Activated CD4-positive, alpha-beta T cell treated with anti-CD3 and anti-CD28 coated beads, Interleukin-2, amount 50 U/mL, for 16 hours (primary cell): ENCODE measurements at places on chromosomes 2 and 18.
A peak's percentile ranks its signal among the peaks of the same experiment; 100 is the strongest.

- DNase-seq = no peak
These were observed 186.4 kb upstream of the ZC3H15 start for GRCh38 chr2:186299610-186300009.

DNA sequence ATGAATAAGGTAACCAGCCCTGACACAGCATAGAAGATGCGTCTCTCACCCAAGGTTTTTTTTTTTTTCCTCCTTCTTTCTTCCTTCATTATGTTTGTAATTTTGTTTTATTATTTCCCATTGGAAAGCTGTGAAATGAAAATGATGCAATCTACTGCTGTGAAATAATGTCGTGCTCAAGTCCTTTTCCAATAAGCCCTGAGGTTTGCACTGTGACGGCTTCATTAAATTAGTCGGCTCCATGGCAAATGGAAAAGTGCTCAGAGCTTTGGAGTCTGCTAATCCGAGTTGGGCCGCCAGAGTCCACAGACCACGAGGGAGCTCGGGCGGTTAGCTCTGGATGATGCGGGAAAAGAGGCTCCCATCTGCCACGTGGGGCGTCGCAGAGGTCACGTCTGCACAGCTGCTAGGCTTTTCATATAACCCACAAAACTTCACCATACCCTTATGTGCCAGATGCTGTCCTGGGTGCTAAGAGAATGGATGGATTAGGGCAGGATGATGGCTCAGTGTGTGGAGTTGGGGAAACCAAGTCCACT, 92.3 kb upstream of the CAPN13 start:
- no peak for DNase-seq

GRCh38 chr2:173550143-173550542, 195.5 kb downstream of the CDCA7 start:
- no peak for DNase-seq

DNA sequence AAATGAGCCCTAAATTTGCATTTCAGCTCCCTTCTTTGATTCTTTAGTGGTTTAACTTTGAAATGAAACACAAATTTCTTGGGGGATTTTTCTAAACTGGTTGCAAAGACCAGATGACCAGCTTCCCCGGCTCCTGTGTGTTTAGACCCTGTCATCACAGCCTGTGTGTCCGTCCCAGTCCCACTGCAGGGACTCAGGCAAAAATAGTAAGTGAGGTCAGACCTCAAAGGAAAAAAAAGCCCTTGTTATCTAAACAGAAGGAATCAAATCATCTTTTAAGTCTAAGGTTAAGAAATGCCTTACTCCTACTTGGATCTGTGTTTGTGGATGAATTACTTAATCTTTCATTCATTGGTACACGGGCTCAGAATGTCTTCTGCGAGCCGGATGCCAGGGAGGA, 423.7 kb downstream of the LPIN1 start:
- no peak for DNase-seq

- no peak for DNase-seq
These were observed 267.0 kb downstream of the STK39 start for GRCh38 chr2:167980439-167980838.

GRCh38 chr2:157898591-157898996, 22.5 kb upstream of the ACVR1 start:
- DNase-seq = peak; percentile 82

DNA sequence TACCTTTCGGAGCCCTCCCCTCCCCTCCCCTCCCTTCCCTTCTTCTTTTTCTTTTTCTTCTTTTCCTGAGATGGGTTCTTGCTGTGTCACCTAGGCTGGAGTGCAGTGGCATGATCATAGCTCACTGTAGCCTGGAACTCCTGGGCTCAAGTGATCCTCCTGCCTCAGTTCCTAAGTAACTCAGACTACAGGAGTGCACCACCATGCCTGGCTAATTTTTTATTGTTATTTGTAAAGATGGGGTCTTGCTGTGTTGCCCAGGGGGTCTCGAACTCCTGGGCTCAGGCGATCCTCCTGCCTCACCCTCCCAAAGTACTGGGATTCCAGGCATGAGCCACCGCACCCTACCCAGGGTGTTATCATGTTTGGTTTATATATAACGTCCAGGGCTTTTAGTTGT, 66.7 kb downstream of the ASB1 start:
- DNase-seq = no peak

- DNase-seq = no peak
These were observed 140.0 kb downstream of the MEIS1 start for GRCh38 chr2:66574701-66575624.

DNA sequence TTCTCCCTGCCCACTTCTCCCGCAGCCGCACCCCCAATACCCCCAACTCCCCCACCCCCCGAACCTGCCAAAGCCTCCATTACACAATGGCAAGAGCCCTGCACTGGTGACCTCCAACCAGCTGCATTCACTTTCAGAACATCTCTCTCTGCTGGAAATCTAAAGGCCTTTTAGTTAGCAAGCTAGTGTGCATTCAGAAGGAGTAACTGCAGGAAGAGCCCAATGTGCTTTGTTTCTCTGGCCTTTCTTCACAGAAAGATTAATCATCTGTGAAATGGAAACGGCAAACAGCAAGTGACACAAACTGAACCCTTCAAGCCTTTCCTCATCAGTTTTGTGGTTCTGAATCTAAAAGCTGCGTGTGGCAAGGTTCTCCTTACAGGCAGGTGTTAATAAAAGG, 124.2 kb downstream of the OLA1 start:
- peak; percentile 29 for DNase-seq

GRCh38 chr2:3536682-3537632, 17.6 kb upstream of the ADI1 start:
- DNase-seq = no peak

- no peak for DNase-seq
These were observed 32.6 kb upstream of the GPR39 start for GRCh38 chr2:132383956-132384355.

GRCh38 chr2:34045101-34045655, 446.1 kb upstream of the FAM98A start:
- no peak for DNase-seq

GRCh38 chr2:10202131-10202665, 79.7 kb downstream of the RRM2 start:
- DNase-seq = no peak

DNA sequence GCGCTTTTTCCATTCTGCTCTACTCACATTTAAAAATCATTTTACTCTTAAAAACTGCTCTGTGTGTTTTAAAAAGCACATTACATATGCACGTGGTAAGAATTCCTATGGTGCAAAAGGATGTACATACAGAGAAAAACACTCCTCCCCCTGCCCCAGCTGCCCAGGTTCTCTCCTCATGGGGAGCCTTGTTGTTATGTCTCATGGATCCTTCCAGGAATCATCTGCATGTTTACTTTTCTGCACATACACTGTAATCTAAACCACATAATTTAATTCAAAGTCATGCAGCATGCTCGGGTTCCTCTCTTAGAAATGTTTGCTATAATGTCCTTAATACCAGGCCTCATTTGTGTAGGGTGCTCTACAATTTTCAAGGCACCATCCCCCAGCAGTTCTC, 243.3 kb downstream of the LOXHD1 start:
- DNase-seq = no peak

- DNase-seq = no peak
These were observed 1.3 kb downstream of the HOXD10 start for GRCh38 chr2:176117823-176118371.

DNA sequence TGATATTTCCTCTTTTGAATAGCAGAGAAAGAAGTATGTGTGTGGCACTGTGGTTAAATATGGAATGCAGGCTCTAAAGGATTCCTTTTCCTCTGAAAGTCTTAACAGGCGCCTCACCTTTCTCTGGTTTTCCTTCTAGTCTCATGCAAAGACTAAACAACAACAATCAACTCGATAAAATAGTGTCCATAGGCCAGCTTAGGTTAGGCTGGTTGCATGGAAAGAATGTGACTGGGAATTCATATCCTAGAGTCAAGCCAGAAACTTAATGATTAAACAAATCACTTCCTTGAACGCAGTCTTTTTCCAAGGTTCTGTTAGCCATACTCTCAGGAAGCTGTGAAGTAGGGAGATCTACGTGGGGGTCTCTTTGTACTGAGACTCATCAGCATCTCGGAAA, 800.8 kb upstream of the ID2 start:
- no peak for DNase-seq

DNA sequence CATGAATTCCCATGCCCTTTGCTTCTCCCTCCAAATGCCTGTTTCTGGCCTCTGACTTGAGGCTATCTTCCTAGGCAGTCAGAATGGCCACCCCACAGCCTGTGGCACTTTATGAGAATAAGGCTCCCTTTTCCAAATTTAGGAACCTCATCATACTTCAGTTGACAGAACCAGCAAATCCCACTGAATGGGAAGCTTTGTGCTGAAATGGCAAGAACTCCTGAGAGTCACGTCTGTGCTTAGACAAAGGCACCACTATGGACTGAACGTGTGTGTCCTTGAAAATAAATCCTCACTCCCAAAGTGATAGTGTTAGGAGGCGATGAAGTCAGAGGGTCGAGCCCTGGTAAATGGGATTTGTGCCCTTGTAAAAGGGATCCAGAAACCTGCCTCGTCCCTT, 559.9 kb upstream of the SOX11 start:
- no peak for DNase-seq

DNA sequence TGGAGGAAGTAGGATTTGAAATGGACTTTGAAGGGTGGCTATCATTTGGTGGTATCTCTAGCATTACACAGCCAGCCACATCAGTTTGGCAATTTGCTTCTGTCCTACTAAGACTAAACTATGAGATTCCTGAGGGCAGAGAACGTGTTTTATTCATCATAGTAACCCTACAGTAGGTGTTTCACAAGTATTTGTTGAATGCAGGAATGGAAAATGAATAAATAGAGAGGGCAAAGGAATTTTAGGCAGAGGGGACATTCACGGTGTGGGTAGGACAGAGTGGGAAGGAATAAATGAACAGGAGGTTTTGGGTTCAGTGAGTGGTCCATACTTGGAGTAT, 15.7 kb upstream of the GPR39 start:
- no peak for DNase-seq

DNA sequence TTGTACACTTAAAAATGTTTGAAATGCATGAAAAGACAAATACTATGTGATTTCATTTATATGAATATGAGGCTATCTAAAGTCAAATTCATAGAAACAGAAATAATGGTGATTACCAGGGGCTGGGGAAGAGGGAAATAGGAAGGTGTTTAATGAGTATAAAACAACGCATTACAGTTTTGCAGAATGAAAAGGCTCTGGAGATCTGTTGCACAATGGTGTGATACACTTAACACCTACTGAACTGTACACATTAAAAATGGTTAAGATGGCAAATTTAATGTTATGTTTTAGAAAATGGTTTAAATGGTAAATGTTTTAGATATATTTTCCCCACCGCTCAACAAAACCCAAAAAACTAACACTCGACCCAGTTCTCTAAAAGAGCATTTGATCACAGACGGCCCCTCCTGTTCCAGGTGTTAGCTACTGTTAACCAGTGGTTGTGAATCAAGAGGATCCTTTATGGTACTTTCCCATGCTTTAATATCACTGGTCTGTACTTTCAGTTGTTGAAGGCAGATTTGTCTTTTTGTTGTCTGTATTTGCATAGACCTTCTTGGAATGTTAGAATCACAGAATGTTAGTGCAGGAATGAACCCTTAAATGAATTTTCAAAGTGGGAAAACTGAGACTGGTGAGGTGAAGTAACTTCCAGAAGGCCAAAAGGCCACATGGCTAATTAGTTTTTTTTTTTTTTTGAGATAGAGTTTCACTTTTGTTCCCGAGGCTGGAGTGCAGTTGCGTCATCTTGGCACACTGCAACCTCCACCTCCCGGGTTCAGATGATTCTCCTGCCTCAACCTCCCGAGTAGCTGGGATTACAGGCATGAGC, 10.2 kb downstream of the RAB10 start:
- no peak for DNase-seq

DNA sequence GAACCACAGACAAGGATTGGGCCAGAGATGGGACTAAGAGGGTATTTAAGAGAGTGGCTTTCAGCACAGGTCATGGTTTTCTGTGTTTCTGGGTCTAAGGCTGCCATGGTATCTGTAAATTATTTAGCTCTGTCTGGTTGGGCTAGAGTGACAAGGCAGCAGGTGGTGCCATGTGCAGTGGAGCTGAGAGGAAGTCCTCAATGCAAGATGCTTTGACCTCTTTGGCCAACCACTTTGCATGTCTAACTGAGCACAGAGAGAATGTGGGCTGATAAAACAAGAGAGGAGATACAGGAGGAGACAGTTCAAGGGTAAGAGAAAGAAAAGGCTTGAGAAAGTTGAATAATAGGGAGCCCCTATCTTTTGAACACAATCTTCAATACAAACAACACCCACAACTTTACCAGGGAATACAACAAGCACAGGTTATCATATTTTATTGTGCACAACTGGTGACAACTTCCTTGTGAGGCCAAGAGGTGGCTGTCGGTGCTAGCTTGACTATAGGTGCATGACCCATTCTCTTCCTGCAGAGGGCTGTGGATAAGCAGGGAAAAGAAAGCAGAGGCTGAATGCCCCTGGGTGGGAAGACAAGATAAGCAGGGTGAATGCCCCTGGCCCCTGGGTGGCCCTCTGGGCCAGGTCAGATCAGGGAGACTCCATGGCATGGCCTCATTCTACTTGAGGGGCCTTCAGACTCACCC, 12.3 kb downstream of the FLACC1 start:
- DNase-seq = no peak

DNA sequence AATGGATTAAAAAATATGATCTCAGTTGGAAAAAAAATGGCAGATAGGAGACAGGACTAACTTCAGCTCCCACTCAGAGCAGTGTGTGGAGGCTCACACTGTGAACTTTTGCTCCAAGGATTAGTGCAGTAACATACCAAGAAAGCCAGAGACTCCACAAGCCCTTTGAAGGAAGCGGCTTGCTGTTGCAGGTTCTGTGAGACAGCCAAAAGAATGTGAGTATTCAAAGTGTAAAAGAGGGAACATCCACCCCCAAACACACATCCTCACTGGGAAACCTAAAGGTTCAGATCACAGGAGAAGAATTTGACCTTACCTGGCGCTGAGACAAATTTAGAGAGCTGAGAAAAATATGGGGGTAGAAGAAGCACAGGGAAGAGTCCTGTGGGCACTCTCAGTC, 77.5 kb downstream of the FAM171B start:
- DNase-seq = no peak

- no peak for DNase-seq
These were observed 113.6 kb upstream of the COL5A2 start for GRCh38 chr2:189293164-189293563.

DNA sequence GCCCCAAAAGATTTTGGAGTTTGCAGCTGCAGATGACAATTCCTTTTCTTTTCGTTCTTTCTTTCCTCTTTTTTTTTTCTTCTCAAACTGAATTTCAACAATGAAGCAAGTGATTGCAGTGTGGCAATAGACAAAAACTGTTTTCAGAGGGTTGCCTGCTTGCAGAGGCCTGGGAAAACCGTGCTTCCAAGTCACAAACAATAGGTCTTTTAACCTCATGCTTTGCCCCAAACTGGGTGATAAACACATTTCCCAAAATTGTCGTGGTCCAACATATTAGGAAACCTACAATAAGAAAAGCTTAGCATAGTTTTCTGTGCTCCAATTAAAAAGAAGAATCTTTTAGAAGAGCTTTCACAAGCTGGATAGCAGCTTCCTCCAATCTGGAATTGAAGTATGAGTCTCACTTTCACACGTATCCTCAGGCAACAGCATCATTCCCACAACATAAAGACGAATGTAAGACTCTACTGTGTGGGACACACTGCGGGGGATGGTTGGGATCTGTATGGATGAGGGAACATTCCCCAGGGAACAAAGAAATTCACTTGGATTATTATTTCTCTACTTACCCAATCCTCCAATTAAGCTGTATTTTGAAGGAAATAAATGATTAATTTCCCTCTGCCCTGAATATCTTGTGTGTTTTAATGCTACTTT, 656.1 kb downstream of the RNF144A start:
- no peak for DNase-seq

GRCh38 chr2:85998071-85998991, 107.4 kb downstream of the POLR1A start:
- DNase-seq = no peak

- DNase-seq = no peak
These were observed 26.7 kb downstream of the RAB1A start for GRCh38 chr2:65103013-65103715.
